ENCODE measurements at places on chromosomes 16 and 17.

DNA sequence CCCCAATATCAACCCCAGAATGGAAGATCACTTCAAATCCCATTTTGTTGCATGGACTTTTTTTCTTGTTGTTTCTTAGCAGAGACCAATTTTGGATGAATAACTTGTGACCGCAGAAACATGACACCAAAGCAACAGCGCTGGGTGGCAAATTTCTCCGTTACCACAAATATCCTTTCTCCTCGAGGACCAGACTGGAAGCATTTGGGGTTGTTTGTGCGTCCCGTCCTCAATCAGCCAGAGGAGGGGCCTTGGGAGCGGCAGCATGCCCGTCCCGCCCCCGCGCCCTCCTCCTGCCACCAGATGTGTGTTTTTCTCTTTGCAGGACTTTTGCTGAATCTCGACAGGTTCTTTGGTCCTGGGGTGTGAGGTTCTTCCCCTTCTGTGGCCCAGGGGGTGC lies 282.5 kb upstream of the FOXF1 start:
- no peak for DNase-seq

GRCh38 chr17:44331249-44331760 lies 6.7 kb upstream of the SLC25A39 start:
- peak; percentile 16 for DNase-seq

- no peak for DNase-seq
Measured at GRCh38 chr17:2936771-2937321, 126.6 kb downstream of the OR1D5 start.

DNA sequence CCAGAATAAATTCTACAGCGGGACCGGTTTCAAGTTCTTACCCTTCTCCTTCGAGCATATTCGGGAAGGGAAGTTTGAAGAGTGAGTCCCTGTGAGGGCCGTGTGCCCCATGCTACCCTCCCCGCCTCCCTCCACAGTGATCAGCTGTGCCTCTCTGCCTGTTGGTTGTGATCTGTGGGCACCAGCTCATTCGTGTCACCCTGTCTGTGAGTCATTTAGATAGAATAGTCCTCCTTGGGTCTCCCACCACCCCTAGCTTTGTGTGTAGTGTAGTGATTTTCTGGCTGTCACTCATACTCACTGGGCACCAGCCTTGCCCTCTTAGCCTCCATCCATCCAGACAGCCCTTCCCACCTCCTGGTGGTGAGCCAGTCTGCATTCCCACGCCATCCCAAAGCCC lies 15.0 kb upstream of the NAGLU start:
- DNase-seq, result no peak

GRCh38 chr17:31598921-31599571 lies 207.6 kb downstream of the RAB11FIP4 start:
- DNase-seq, result no peak

- DNase-seq, result no peak
Measured at GRCh38 chr16:35745191-35745590, 2285.8 kb downstream of the TP53TG3F start.

- DNase-seq, result no peak
Measured at GRCh38 chr16:85470873-85471272, 142.2 kb upstream of the GSE1 start.

DNA sequence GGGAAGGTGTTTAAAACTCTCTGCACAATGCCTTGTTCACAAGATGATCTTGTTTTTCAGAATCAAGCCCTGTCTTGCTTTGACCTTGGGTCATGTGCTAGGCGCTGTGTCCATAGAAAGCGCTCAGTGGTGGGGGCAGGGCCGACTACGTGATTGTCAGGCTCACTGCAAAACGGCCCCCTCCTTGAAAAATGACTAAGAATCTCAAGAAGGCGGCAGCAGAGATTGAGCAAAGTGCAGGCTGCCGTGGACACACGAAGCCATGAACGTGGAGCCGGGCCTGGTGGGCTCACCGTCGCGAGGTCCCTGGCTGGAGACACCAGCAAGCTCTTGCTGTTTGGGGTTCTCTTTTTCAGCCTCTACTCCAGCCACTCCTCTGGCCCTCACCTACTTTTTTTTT lies 10.2 kb downstream of the ATP2C2 start:
- no peak for DNase-seq

- DNase-seq, result no peak
Measured at GRCh38 chr16:13453938-13454553, 465.9 kb upstream of the ERCC4 start.

DNA sequence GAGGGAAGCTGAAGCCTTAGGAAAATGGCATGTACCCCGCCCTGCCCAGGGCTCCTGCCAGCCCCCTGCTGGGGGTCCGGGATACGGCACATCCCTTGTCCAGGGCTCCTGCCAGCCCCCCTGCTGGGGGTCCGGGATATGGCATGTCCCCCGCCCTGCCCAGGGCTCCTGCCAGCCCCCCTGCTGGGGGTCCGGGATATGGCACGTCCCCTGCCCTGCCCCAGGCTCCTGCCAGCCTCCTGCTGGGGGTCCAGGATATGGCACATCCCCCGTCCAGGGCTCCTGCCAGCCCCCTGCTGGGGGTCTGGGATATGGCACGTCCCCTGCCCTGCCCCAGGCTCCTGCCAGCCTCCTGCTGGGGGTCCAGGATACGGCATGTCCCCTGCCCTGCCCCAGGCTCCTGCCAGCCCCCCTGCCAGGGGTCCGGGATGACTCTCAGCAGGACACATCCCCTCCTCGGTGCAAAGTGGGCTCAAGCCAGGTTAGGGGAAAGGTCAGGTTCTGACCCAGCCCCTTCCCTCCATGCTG lies 43.2 kb downstream of the RPH3AL start:
- DNase-seq, result no peak

DNA sequence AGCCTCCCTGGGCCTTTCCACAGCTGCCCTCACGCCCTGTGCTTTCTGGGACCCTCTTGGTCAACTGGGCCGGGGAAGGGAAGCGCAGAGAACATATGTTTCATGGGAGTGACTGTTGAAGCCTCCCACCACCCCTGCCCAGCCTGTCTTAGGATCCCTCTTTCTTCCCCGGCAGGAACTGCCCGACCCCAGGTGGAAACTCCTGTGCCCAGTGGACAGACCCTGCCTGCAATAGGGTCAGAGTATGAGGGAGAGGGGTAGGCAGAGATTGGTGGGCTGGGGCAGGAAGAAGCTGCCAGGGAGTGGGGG lies 10.5 kb downstream of the HEXIM2 start:
- no peak for DNase-seq

GRCh38 chr16:57577691-57578224 lies 35.3 kb downstream of the ADGRG5 start:
- DNase-seq, result no peak

DNA sequence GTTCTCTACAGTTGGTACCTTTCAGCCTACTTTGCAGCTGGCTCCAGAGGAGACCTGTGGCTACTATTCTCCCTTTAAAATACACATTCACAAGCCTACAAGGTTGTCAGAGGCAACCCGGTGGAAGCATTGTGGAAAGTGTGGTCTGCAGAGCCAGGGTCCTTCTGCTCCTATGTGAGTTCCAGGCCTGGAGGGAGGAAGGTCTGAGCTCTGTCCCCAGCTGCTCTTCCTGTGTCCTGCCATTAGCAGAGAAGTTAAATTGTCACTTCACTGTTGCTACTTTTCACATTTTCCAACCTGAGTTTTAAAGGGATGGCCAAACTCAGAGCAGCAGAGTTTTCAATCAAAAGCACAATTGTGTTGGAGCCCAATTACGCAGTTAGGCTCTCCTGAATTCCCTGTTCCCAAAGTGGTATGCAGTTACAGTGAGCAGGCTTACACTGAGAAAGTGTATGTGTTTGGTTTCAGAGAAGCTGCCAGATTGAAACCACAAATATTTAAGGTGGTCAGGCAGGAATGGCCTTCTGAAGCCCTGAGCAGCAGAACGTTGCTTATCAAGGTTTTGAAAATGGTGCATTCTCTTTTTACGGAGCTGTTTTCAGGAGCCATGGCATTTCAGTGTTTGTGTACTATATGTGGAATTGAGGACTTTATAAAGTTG lies 25.0 kb downstream of the MAP3K3 start:
- DNase-seq, result no peak

GRCh38 chr17:57461082-57461481 lies 204.8 kb downstream of the MSI2 start:
- DNase-seq, result no peak

GRCh38 chr16:19186408-19186807 lies 18.4 kb downstream of the SYT17 start:
- DNase-seq, result no peak

Data from NCI-H446 treated with DMSO at 0.1 percent for 48 hours (cell line).